ENCODE measurements at places on chromosomes 4 and X.

GRCh38 chr4:86156531-86156930 is 203.3 kb downstream of the MAPK10 start:
- DNase-seq, result no peak

- no peak for DNase-seq
Measured at GRCh38 chr4:145852256-145852839, 86.3 kb downstream of the ZNF827 start.

DNA sequence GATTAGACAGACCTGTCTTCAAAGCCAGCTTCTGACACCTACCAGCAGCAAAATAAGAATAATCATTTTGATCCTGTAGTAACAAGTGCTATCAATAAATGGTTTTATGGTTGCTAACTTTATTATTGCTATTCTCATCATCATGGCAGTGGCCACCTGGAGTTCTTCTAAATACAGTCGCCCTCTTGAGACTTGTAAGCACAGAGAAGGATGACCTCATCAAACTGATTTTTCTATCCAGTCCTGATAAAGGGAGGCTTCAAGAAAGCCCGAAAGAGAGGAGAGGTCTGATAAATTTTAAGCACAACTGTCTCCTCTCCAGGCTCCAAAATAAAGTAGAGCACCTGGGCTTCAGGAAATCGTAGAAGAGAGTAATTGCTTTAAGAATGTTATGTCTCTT is 286.4 kb downstream of the USP46 start:
- DNase-seq, result no peak

DNA sequence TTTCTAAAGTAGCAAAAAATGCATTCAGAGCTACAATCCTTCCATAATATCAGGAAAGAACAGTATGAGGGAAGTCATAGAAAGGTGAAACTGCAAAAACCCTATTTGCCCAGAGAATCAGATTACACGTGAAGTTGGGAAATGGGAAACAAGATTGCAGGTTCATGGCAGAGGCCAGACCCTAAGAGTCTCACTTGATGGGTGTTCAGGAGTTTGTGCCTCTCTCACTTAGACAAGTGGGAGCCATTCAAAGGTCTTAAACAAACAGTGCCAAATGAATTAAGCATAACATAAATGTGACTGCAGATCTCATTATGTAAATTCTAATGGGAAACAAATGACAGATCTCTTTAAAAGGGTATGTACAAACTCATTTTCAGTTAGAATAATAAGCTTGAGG is 91.6 kb downstream of the ARAP2 start:
- DNase-seq, result no peak

- no peak for DNase-seq
Measured at GRCh38 chrX:96389281-96390047, 295.2 kb upstream of the DIAPH2 start.

DNA sequence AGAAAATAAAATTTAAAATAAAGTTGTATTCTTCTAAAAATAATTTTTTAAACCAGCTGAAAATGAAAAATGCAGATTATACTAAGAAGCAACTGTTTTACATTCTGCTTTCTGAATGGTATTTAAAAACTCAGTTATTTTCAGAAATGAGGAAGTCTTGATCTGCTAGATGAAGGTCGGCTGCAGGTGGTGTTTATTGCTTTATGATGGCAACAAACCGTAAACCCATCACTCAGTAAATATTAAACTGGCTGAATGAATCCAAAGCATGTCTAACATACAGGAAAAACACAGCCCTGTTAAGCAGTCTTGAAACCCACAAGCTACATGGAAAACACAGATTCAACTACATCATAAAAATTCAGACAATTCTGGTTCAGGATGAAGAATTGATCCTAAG is 29.3 kb downstream of the DYNLT3 start:
- no peak for DNase-seq

DNA sequence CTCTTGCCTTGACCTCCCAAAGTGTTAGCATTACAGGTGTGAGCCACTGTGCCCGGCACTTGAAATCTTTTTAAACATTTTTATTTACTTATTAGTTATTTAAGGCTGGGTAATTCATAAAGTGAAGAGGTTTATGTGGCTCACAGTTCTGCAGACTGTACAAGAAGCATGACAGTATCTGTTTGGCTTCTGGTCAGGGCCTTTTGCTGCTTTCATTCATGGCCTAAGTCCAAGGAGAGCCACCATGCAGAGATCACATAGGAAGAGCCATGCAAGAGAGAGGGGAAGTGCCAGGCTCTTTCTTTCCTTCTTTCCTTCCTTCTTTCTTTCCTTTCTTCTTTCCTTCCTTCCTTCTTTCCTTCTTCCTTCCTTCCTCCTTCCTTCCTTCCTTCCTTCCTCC is 10.2 kb upstream of the GPKOW start:
- no peak for DNase-seq
